ENCODE measurements at places on chromosomes 4 and X.

DNA sequence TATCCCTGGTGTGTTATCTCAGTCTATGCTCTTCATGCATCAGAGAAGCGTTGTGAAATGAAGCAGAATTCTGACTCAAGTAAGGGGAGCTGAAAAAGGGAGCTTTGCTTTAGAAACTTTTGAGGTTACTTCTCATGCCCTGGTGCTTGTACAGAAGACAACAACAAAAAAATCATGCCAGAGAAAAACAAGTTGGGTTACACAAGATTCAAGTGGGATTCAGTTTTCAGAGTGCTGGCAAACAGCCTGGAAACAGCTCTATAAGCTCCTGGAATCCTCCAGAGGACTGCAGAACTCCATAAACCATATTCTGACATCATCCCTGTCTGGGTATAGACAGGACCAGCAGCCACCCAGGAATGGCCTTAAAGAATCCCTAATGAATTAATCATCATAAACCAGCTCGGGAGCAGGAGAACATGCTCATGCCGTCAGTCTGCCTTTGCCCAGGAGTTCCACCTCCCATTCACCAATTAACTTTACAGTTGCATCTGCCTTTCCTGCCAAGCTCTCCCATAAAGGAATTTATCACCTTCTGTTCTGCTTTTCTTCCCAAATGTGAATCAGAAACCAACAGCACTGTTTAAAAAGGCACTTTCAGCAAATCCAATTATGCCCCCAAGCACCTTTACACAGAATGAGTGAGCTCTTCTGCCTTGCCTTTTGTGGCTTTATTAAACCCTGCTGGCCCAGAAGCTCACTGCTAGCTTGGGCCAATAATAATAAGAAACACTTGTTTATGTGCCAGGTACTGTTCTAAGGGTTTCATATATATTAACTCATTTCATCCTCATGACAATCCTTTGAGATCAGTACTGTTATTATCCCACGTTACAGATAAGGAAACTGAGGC is 54.5 kb upstream of the FBXW7 start:
- no peak for ATAC-seq

DNA sequence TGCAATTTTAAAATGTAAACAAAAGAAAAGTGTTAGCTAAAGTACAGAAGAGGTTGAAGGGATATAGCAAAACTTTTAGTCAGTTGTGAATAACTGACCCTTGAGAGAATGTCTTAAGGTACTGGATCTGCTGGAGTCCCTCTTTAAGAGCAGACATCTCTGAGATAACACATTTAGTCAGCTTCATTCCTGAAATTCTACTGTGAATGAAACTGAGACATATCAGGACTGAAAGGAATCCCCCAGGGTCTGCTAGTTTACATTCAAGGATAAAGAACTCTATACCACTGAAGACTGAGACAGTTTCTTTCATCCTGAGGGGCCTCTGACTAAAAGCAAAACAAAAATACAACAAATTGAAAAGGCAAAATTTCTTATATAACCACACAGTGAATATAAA is 54.4 kb downstream of the PGRMC1 start:
- no peak for ATAC-seq

DNA sequence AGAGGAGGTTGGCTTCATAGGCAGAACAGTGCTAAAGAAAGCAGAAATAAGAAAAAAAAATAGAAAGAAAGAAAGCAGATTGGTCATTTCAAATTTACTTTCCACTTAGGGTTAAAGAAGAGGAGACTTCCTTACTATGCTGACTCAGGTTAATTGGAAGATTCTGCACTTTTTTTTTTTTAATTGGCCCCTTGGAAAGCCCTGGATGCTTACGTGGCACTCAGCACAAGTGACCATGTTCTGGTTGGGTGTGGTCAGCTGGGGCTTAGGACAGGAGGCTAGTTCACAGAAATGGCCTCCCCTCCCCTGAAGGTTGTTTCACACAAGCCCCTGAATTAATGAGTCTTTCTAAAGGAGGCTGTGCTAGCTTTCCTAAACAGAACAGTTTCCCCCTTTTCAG is 14.5 kb downstream of the MAGEA9B start:
- ATAC-seq = no peak

DNA sequence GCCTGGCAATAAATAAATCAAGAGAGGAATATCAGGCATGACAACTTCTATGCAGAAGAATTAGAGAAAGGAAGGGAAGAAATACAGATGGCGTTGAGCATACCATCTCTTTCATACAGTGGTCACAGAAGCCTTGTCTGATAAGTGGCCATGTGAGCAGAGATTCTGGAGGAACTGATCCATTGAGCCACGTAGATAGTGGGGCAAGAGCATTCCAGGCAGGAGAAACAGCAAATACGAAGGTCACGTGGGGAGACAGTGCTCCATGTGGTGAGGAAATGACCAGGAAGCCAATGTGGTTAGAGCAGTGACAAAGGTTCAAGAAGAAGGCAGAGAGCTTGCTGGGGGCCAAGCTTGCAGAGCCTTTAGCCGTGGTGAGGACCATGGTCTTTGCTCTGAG is 226.7 kb upstream of the NOCT start:
- no peak for ATAC-seq

DNA sequence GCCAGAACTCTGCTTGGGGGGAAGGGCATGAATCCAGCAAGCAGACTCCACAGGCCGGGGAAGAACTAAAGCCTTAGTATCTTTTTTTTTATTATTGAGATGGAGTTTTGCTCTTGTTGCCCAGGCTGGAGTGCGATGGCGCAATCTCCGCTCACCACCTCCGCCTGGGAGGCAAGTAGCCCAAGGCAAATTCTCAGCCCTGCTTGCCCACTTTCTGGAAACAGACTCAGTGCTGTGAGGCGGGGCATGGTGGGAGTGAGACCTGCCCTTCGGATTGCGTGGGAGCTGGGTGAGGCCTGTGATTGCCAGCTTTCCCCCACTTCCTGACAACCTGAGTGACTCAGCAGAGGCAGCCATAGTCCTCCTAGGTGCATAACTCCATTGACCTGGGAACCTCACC is 348.8 kb downstream of the GASK1B start:
- no peak for ATAC-seq

- ATAC-seq = no peak
Measured at GRCh38 chrX:18174971-18175370, 45.7 kb downstream of the BEND2 start.

Data from activated CD4-positive, CD25-positive, alpha-beta regulatory T cell treated with anti-CD3 and anti-CD28 coated beads, Interleukin-2, amount 50 U/mL, for 24 hours (primary cell).